Stimulated activated naive CD8-positive, alpha-beta T cell treated with anti-CD3 and anti-CD28 coated beads, Interleukin-15, Interleukin-2, amounts not matched to agents 100 U/mL and 50 U/mL, for 24 hours (primary cell): ENCODE measurements at places on chromosomes 4 and X.

DNA sequence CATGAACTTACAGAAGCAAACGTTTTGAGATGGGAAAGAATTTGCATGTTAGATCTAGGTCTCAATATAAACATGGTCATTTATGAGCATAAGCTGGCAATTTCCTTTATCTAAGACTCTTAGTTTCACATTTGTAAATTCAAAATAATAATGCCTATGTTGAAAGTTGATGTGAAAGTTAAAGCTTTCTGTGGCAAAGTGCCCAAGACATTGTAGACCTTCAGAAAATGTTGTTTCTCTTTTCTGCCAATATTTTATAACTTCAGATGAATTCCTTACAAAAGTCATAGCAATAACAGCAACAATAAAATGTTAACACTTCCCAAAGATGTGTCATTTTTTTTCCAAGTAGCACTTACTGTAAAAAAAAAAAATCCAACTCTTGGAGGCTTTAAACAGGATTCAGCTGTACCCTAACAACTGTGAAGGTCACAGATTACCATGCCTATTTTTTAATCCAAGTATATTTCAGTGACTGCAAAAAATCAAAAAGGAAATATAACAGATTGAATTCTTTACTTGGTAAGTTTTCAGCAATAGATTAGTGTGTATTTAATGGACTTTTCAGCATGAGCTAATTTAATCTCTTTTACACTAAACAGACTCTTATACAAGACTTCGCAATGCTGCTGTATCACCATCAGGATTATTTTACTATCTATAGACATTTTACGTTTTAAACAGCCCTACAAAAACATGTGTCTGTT is 206.5 kb upstream of the PDE5A start:
- DNase-seq, result no peak

- no peak for DNase-seq
These were observed 103.5 kb upstream of the VEGFC start for GRCh38 chr4:176896211-176896610.

DNA sequence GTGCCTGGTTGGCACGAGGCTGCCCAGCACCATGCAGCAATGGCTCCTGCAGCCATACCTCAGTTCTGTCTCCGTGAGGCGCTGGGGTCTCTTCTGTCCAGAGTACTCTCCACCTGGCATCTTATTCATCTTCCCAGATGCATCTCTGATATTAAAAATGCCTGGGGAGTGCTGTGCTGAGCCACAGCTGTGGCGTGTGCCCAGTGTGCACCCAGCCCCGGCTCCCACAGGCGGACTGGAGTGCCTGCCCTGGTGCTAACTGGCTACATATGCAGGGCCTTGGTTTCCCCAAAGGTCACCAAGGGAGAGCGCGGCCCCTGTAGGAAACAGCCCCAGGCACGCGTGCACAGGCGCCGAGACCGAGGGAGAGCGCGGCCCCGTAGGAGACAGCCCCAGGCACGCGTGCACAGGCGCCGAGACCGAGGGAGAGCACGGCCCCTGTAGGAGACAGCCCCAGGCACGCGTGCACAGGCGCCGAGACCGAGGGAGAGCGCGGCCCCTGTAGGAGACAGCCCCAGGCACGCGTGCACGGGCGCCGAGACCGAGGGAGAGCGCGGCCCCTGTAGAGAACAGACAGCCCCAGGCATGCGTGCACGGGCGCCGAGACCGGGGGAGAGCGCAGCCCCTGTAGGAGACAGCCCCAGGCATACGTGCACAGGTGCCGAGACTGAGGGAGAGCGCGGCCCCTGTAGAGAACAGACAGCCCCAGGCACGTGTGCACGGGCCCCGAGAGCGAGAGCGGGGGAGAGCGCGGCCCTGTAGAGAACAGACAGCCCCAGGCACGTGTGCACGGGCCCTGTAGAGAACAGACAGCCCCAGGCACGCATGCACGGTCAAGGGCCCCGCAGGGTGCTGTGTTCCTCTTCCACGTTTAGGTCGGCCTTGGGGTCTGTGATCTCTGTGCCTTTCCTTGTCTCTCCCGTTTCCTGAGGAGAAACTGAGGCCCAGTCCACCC is 14.5 kb downstream of the TMEM175 start:
- DNase-seq, result no peak

GRCh38 chr4:39063430-39063829 is 1.4 kb downstream of the KLHL5 start:
- DNase-seq, result no peak

- no peak for DNase-seq
These were observed 24.9 kb downstream of the PLAC8 start for GRCh38 chr4:83089410-83090157.

DNA sequence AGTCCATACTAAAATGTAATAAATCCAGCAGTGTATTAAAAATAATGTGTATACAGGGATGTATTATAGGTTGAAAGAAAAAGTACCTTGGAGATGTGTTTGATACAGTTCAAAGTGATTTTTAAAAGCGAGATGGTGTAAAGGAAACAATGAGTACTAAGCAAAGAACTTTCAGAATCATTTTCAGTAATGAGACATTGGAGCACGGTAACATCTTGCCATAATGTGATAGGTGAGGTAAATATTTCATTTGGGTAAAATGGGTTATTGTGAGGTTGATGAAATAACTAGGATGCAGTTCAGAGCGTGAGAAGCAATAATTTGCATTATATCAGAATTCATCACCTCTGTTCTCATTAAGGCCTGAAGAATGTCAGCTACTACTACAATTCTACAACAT is 25.9 kb downstream of the EIF2S3 start:
- no peak for DNase-seq

DNA sequence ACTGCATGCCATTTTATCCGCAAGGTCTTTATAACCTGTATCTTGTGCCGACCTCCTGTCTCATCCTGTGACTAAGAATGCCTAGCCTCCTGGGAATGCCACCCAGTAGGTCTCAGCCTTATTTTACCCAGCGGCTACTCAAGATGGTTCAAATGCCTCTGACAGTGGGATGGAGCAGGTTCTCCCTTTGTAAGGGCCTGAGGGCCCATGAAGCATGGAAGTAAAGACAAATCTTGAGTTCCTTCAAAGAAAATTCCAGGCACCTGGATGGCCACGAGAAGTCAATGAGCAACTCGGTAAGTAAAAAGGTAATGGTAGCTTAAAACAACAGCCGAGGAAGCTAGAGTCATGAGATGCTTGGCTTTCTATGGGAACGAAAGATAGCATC is 19.6 kb upstream of the PRKX start:
- no peak for DNase-seq

DNA sequence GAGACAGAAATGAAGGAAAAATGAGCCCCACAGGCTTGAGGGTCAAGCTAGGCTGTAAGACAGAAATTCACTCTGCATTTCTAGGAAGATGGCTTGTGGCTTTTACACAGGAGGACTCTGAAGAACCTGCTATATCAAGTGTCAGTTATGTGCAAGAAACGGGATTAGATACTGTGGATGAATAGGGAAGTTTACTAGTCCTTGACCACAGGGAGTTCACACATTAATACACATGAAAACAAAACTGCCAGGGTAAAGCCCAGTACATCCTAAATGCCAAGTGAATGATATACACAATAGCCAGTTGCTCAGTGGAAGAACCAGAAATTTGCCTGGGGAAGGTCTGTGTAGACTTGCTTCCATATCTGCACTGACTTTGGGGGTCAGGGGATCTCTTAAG is 53.5 kb downstream of the TMEM131L start:
- no peak for DNase-seq

GRCh38 chr4:125390727-125391126 is 76.0 kb downstream of the FAT4 start:
- DNase-seq, result no peak

GRCh38 chrX:48971249-48972219 is at the start of gene KCND1:
KCND1 (minus strand) TSS chrX:48971844; CDS start chrX:48970271, 1,573 bp downstream.
- peak; percentile 10 for DNase-seq

- DNase-seq, result no peak
These were observed 359 bp upstream of the GAB3 start for GRCh38 chrX:154751203-154751668.

- peak; percentile 48 for DNase-seq
These were observed 1.2 kb downstream of the AKAP17A start for GRCh38 chrX:1592470-1593142.

GRCh38 chrX:72107841-72108595 is 23.7 kb downstream of the RTL5 start:
- DNase-seq, result no peak

- DNase-seq, result no peak
These were observed 1008.0 kb downstream of the GLUD2 start for GRCh38 chrX:122055460-122055859.

DNA sequence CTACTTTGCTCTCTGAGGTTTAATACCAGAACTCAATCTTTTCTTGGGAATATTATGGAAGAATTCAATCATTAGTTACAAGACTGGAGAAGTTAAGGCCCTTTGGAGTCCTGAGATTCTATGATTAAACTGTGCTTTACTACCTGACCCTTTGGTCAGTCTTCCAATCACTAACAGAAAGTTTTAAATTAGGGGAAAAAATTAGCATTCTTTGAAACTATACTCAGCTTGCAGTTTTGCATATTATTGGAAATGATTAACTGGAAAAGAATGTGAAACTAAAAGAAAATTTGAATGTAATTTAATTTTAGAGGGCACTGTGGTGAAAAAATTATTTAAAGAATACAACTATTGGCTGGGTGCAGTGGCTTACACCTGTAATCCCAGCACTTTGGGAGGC is 18.7 kb upstream of the GPR34 start:
- DNase-seq, result no peak

GRCh38 chrX:40012039-40012867 is 85.5 kb downstream of the BCOR start:
- DNase-seq, result peak; percentile 24

GRCh38 chr4:94650690-94651089 is 107.1 kb upstream of the BMPR1B start:
- DNase-seq, result no peak

DNA sequence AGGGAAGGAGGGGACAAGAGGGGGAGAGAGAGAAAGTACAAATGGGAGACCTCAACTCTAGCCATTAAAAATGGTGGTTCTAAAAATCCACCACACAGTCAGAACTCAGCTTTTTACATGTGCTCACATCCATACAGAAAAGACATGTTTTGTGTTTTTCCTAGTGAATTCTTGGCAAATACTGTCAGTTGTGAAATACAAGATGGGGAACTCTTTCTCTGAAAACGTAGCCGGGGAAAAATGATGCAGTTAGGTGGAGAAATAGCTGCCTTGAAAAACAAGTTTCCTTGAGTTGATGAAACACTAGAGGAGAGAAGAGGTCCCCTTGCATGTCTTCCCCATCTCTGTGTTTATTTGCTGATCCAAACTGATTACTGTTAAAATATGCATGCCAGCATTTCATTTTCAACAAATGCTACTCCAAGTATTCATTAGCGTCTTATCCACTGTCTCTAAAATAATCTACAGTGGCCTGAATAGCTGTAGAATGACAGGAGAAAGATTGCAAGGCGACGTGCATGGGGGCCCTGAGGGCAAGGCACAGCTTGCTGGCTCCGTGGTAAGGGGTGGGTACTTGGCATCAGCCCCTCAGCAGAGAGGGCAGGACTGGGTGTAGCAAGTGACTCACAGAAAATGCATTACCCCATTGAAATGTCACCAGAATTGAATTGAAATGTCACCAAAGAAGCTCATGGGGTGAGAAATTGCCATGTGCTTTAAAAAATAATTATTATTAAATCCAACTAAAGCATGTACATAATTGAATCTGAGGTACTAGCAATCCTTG is 48.1 kb upstream of the TBL1X start:
- no peak for DNase-seq

DNA sequence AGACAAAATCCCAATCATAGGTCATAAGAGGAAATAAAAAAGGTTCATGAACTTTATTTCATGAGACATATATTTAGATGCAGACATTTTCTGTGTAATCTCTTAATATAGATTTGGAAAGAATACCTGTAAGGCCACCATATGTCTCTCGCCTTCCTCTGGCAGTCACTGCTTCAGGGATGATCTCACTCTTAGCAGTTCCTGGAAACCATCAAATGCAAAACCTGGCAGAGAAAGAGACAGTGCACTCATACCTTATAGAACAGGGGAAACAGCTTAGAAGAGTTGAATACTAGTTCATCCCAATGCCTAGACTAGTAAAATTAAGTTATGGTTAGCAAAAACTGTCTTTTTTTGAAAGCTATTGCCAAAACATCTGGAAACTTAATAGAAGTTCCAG is 243.3 kb downstream of the GASK1B start:
- DNase-seq, result no peak

GRCh38 chrX:120299928-120300327 is 11.3 kb downstream of the TMEM255A start:
- DNase-seq, result no peak

DNA sequence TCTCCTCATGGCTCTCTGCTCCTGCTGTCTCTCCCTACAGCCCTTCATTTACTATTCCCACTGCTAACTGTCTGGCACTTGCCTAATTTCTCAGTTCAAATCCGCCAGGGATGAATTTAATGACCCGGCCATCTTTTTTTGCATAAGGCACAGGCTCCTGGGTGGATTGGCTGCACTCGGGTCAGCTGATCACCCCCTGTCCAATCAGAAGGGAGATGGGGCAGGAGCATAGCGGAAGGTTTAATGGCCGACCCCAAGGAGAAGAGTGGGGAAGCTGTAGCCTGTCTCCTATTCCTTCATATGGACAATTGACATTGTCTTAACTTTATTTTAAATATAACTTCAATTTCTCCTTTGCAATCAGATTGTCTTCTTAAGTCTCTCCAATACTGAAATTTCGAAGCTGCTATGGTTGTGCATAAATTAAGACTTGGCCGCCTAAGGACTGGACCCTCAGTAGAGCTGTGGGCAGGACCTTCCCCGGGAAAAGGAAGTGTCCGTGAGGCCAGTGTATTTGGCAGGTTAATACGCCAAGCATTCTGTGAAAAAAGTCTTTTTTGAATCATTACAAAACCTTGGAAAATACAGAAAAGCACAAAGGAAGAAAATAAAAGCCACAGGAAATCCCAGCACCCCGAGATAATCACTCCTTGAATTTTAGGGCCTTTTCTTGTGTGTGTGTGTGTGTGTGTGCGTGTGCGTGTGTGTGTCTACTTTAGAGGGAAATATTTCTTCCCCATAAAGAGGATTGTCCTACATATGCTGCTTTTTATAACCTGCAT is 55.5 kb downstream of the SMIM20 start:
- DNase-seq, result no peak

- DNase-seq, result no peak
These were observed 70.8 kb upstream of the HHIP start for GRCh38 chr4:144575181-144575580.

DNA sequence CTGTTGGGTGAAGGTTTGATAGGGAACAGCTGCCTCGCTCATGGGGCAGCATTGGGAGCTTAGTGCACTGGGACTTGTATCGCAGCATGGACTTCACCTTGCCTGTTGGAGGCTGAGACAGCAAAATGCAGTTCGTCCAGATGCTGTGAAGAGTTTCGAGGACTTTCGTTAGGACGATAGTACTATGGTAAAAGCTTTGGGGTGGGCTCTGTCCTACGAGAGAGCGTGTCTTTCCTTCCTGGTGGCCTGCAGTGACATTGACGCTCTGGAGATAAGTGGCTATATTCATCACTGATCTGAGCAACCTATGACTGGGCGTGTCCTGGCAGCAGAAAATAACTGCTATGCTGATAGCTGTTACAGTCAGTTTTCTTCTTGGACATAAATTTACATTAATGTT is 44.8 kb downstream of the ARHGAP10 start:
- no peak for DNase-seq

DNA sequence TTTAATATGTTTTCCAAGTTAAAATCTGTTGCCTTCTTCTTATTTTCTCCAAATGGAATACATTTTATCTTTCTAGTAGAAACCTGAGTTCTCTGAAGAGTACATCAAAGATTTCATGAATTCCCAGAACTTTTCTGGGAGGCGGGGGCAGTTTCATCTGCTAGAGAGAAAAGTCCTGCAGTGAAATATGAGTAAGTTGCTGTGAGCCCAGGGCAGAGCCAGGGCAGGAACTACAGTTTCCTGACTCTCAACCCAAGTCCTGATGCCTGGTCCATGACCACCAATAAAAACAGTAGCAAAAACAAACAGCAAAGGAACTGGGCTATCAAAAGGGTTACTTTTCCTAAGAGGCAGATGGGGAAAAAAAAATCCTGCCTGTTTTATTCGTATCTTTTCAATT is 239.4 kb upstream of the CTSO start:
- DNase-seq, result no peak
